ENCODE measurements at places on chromosomes 5 and 9.

- peak; percentile 93 for DNase-seq
These were observed 388.7 kb downstream of the CETN3 start for GRCh38 chr5:90020575-90021538.

GRCh38 chr9:129879103-129879699 is 43.9 kb downstream of the USP20 start:
- no peak for DNase-seq

- DNase-seq = no peak
These were observed 8.9 kb downstream of the PPP1R26 start for GRCh38 chr9:135488527-135488926.

DNA sequence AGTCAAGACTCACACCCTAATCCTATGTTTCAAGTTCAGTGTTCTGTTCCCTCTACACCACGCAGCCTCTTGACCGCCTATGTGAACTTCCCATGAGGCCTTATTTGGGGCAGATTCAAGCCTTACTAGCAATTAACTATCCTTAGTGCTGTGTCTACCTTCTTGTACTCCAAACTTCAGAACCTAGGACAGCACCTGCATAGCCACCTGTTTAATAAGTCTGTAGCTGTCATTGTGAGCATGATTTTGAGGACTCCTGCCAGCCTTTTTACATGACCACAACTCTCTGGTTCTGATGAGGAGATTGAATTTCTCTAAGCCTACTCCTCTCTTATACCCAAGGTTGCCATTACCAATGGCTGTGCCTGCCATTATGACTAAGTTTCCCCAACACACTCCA is 50.8 kb upstream of the PCSK1 start:
- no peak for DNase-seq

GRCh38 chr5:994821-995220 is 13.8 kb upstream of the NKD2 start:
- DNase-seq = no peak

- no peak for DNase-seq
These were observed 71.0 kb upstream of the TARS1 start for GRCh38 chr5:33369485-33370465.

DNA sequence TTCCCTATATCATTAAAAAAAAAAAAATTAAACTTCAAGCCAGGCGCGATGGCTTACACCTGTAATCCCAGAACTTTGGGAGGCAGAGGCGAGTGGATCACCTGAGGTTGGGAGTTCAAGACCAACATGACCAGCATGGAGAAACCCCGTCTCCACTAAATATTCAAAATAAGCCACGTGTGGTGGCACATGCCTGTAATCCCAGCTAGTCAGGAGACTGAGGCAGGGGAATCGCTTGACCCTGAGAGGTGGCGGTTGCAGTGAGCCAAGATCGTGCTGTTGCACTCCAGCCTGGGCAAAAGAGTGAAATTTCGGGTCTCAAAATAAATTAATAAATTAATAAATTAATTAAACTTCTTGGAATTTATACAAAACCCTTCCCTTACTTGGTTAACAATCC is 358.6 kb upstream of the CDH9 start:
- DNase-seq = no peak

DNA sequence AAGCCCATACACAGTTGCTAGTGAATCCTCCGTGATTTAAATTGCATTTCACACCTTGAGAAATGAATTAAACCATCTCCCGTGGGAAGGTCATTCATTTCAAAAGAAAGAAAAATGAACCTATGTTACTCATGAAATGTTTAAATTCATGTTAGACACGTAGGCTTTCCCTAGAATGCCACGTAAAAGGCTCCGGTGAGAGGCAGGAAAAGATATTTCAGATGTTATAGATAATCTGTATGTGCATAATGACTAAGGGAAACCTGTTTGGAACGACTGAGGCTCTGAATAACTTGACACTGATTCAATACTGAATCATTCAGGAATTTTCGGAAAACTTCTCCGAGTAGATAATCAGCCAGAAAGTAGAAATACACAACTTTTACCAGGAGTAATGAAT is 134.3 kb upstream of the ICE1 start:
- no peak for DNase-seq

GRCh38 chr5:68033961-68034571 is 181.5 kb upstream of the PIK3R1 start:
- no peak for DNase-seq

- DNase-seq = no peak
These were observed 14.0 kb downstream of the MYORG start for GRCh38 chr9:34362614-34363214.

DNA sequence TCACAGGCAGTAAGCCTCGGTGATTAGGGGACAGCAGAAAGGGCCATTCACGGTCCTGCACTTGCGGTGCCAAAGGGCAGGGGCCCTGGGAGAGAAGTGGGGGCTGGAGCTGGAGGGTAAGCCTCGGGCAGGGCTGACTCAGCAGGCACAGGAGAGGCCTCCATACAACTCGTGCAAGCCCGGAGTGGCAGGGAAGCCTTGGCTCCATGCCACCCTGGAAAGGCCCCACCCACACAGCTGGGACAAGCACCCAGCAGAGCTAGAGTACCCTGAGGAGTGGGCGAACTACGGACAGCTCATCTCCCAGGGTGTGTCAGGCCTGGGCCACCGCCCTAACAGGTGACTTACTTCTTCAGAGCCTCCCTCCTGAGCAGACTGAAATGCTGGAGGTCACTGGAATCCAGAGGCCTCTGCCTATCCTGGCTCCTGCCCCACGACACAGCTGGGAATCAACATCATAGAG is 5.6 kb upstream of the CAMK2A start:
- DNase-seq = no peak

DNA sequence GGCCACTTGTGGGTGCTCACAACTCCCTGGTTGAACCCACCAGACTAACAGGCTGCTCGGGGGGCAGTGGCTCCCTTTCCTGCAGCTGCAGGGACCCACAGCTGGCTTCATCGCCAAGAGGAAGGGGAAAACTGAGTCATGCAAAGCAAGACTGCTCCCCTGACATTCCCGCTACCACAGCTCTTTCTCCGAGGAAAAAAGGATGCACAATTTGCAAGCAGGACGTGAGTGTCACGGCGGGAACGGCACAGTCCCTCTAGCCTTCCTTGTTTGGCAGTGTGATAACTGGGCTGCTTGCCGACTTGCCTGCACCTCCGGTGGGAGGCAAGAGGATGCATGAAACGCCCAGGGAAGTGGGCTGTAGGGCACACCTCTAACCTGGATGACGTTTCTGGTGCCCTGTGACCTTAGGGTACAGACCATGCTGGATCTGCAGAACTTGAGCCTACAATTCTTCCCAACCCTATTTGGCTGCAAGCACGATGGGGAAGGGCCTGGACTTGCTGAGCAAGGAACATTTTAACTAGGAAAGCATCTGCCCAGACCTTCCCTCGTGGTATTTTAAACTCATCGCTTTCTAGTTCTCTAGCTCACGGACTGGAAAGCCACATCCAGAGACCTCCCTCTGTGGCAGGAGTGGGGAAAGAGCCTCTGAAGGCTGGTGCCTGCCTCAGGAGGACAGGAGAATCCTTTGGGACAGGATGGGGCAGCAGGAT is 7.8 kb downstream of the SH3PXD2B start:
- DNase-seq = no peak

DNA sequence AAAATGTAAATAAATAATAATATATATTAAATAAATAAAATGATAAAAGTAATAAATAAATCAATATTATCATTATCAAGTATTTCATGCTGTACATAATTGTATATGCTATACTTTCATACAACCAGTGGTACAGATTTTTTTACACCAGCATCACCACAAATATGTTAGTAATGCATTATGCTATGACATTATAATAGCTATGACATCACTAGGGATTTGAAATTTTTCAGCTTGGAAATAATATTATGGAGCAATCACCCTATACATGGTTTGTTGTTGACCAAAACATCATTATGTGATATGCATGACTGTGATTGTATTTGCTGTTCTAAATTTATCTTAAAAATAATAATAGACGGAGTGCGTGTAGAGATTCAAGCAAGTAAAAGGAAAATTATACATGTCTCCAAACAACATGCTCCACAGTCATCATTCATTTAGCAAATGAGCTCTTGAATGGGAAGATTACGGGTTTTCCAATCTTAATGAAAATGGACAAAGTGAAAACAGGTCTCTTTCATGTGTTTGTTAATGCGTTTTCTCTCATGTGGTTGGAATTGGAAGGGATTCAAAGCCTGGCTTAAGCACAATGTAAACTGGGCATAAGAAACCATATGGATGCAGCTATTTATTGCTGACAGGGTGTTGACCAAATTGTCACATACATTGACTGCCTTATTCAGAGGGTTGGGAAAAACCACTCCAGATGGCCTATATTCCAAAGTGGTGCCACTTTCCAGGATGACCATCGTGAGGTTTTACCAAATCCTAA is 643.0 kb upstream of the RGMB start:
- DNase-seq = no peak

GRCh38 chr9:551986-552929 is 289.2 kb upstream of the DMRT1 start:
- no peak for DNase-seq

DNA sequence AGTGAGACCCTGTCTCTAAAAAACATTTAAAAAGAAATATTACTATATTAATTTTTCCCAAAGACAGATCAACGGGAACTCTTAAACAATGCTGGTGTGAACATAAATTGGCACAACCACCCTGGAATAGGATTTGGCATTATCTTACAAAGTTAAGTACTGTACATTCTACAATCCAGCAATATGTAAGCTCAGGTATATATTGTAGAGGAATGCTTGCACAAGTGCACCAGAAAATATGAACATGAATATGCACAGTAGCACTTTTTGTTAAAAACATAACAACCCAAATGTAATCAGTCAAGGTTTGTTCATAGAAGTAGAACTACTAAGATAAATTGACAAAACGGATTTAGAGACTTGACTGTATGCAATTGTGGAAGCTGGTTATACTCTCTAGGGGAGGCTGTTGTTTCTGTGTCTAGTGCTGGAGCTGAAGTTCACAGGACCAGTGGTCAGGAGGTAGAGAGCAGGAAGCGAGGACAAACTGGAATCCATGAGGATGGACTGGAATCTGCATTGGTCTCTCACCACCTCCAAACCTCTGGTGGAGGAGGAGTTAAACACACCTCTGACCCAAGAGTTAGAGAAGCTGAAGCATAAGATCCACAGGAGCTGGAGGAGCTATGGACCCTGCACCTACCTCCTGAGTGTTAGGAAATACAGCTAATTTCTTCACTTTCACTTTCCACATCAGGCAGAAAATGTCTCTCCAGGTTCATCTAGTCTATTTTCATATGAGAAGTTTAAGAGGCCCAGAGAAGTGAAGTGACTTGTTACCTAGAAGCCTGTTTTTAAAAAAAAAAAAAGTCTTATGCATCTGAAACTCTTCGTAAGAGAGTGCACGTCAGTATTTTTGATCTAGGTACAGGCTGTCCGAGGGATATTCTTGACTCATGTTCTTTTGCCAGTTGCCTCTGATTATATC is 20.3 kb upstream of the RIC1 start:
- no peak for DNase-seq

GRCh38 chr9:22244139-22245011 is 202.2 kb upstream of the DMRTA1 start:
- DNase-seq = no peak

- DNase-seq = no peak
These were observed 63.7 kb upstream of the RICTOR start for GRCh38 chr5:39137819-39138451.

- no peak for DNase-seq
These were observed 37.2 kb downstream of the THBS4 start for GRCh38 chr5:80072103-80073073.

GRCh38 chr9:104911032-104911607 is 16.8 kb downstream of the ABCA1 start:
- no peak for DNase-seq

GRCh38 chr9:135476561-135477355 is 2.8 kb upstream of the PPP1R26 start:
- no peak for DNase-seq

- DNase-seq = no peak
These were observed 6.1 kb upstream of the TUSC1 start for GRCh38 chr9:25684321-25684720.

- no peak for DNase-seq
These were observed at the start of gene BTNL3 for GRCh38 chr5:180988592-180988991. Gene BTNL3 (plus strand): TSS chr5:180988846. CDS start chr5:180989029, 183 bp downstream.

DNA sequence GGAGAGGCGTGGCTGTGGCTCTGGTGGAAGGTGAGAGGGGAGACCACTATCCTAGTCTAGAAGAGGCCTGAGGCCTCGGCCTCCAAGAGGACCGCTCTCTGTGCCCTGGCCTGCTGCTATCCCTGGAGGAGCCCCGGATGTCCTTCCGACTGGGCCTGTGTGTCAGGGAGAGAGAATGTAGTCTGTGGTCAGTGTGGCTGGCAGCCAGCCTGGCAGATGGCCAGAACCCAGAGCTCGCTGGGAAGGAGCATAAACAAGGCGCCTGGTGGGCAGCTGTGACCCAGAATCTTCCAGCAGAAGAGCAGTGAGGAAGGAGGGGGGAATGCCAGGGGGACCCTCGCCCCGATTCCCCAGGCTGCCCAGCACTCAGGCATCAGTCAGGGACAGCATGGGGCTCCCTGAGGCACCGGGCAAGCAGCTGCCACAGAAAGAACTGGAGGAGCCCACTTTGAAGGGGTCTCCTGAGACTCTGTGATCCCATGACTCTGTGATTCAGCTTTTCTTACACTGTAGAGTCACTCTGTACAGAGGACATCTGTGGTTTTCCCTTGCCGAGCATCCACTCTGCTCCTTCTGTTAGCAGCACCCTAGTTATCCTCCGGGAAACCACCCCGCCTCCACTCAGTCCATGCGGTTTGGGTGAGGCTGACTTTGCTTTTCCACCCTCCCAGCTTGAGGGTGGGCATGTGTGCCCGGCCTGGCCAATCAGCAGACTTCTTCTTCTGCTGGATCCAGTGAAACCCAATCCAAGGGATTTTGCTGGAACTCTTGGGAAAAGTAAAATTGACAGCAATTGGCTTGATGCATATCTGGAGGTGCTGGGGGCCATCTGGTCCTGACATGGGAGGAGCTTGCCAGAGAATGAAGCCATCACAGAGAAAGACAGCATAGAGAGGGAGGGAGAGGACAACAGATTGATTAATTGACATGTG is 46.2 kb upstream of the PWWP2A start:
- no peak for DNase-seq

DNA sequence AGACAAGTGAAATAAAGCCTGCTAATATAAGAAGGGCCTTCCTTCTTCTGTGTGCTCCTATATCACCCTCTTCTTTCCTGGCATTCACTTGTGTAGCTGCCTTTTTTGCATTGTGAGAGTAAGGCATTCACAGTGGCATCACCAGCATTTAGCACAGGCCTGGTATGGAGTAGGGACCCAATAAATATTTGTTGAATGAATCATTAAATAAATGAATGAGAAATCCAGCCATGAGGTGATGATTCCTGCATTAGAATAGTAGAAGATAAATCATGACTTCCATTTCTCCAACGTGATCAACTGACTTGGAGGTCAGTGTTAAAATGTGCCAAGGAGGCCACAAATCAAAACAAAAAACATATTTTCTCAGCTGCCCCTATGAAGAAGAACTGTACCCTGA is 3.9 kb downstream of the PLPPR1 start:
- no peak for DNase-seq

- DNase-seq = no peak
These were observed 3.8 kb downstream of the FGF10 start for GRCh38 chr5:44385291-44385900.

- DNase-seq = no peak
These were observed 212.8 kb upstream of the CHD1 start for GRCh38 chr5:99141534-99142128.

GRCh38 chr5:138032028-138032571 is 779 bp downstream of the FAM13B start:
- DNase-seq = peak; percentile 93

- no peak for DNase-seq
These were observed 344.2 kb downstream of the TMEM161B start for GRCh38 chr5:87924436-87924835.

GRCh38 chr5:139812836-139813805 is 17.5 kb downstream of the PSD2 start:
- no peak for DNase-seq

Data from bone marrow (tissue), 2 donors.